ENCODE measurements at places on chromosomes 3 and 15. TPM values are rescaled to one million over a fixed set of nuclear protein-coding genes. Genes with fewer than 3 reads are reported as not detected.

B3GALNT1 gene
- 14.6 TPM for total RNA-seq

EPHA6 gene
- total RNA-seq, result not detected

LRRC31 gene
- not detected for total RNA-seq

FOXL2NB gene
- 1.4 TPM for total RNA-seq

SCN11A gene
- under 0.01 TPM for total RNA-seq

TMC3 gene
- total RNA-seq, result not detected

GMPPB gene
- total RNA-seq, result 46.7 TPM

CPEB1 gene
- total RNA-seq, result not detected

PPARG gene
- 49.5 TPM for total RNA-seq

PPP1R14D gene
- not detected for total RNA-seq

PTX3 gene
- 0.43 TPM for total RNA-seq

RBM6 gene
- total RNA-seq, result 38.0 TPM

ZNF501 gene
- total RNA-seq, result 4.2 TPM

GCSAM gene
- total RNA-seq, result not detected

CSTA gene
- total RNA-seq, result 0.22 TPM

NR2E3 gene
- total RNA-seq, result 1.6 TPM

CMTM7 gene
- total RNA-seq, result 18.5 TPM

SPTBN5 gene
- 3.9 TPM for total RNA-seq

GDPGP1 gene
- total RNA-seq, result 3.8 TPM

CEP97 gene
- 11.2 TPM for total RNA-seq

DIS3L gene
- total RNA-seq, result 38.1 TPM

IQCH gene
- total RNA-seq, result 4.3 TPM

LRRN1 gene
- total RNA-seq, result 0.79 TPM

TOPAZ1 gene
- total RNA-seq, result not detected

ITGA11 gene
- total RNA-seq, result 0.79 TPM

CAMKV gene
- not detected for total RNA-seq

CLDN18 gene
- total RNA-seq, result not detected

CCR8 gene
- not detected for total RNA-seq

IMPG2 gene
- total RNA-seq, result 1.2 TPM

SLMAP gene
- 42.0 TPM for total RNA-seq

CPOX gene
- total RNA-seq, result 29.5 TPM

SKOR1 gene
- total RNA-seq, result 0.79 TPM

SH3GL3 gene
- total RNA-seq, result not detected

IGSF11 gene
- 0.11 TPM for total RNA-seq

GOLGA8O gene
- total RNA-seq, result 0.43 TPM

SERPINI1 gene
- 1.6 TPM for total RNA-seq

RASGRP1 gene
- total RNA-seq, result 0.11 TPM

KLHL40 gene
- not detected for total RNA-seq

ADAMTS7 gene
- total RNA-seq, result 3.5 TPM

ST8SIA2 gene
- not detected for total RNA-seq

CKMT1A gene
- 2.3 TPM for total RNA-seq

TNFSF10 gene
- total RNA-seq, result not detected

TGFBR2 gene
- 68.2 TPM for total RNA-seq

THBS1 gene
- 10,188 TPM for total RNA-seq

GUCA1C gene
- total RNA-seq, result not detected

PLA2G4E gene
- not detected for total RNA-seq

CD86 gene
- total RNA-seq, result 0.79 TPM

RETNLB gene
- total RNA-seq, result not detected
